ENCODE measurements at places on chromosomes 7 and 10.

- DNase-seq, result no peak
These were observed 544.3 kb downstream of the TCERG1L start for GRCh38 chr10:130767116-130767730.

- no peak for DNase-seq
These were observed 220.0 kb downstream of the AGMO start for GRCh38 chr7:15341817-15342216.

- DNase-seq, result no peak
These were observed 20.5 kb upstream of the INPP5A start for GRCh38 chr10:132516771-132517725.

DNA sequence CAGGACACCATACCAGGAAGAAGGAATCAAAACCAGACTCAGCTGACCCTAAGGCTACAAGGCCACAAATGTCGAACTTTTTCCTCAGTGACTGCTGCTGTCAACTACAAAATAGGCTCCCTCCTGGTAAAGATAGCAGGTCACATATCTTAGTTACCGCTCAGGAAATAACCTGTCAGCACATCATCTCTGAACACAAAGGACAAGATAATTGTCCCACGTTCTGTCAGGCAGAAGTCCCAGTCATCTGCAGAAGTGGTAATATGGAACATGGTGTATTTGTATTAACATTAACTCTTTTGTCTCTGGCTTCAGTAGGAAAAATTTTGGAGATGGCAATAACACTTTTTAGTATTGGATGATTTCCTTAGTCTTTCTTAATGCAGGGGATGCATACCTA lies 630.2 kb upstream of the LRRTM3 start:
- no peak for DNase-seq

DNA sequence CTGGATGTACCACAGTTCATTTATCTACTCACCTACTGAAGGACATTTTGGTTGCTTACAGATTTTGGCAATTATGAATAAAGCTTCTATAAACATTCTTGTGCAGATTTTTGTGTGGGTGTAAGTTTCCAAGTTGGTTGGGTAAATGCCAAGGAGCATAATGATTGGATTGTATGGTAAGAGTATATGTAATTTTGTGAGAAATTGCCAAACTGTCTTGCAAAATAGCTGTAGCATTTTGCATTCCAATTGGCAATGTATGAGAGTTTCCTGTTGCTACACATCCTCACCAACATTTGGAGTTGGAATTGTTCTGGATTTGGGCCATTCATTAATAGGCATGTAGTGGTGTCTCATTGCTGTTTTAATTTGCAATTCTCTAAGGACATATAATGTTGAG lies 33.9 kb upstream of the HYAL4 start:
- DNase-seq, result no peak

DNA sequence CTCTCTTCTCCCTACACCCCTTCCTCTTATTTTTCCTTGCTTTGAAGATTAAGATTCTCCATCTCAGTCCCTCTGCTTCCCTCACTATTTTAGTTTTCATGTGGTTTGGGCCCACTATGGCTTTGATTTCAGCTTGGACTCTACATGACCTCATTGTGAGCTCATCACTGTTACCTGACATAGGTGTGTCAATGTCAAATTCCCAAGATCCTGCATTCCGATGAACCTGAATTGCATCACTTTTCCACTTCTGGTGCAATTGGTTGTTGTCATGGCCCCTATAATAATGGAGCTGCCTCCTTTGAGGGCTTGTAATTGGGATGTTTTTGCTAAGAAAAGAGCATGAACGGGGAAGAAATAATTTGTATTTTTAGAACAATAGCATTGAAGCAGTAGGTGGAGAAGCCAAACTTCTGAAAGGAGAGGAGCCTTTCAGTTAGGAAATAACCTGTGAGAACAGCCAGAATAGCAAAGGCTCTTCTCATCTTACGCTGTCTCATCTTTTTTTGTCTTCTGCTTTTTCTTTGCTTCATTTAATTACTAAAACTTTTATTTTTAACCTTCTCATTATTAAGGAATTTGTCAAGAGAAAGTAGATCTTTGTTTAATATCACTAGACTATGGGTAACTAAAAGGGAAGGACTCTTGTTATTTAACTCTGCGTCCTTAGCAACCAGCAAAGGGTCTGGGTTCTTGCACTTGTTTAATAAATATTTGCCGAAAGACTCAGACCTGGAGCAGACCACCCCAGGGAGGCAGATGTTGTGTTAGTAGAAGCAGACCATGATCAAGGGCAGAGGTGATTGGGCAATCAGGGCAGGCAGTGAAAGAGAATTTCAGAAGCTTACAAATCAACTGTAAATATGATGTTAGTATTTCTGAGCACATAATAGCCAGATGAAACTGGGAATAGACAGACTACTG lies 95.4 kb downstream of the TES start:
- no peak for DNase-seq

DNA sequence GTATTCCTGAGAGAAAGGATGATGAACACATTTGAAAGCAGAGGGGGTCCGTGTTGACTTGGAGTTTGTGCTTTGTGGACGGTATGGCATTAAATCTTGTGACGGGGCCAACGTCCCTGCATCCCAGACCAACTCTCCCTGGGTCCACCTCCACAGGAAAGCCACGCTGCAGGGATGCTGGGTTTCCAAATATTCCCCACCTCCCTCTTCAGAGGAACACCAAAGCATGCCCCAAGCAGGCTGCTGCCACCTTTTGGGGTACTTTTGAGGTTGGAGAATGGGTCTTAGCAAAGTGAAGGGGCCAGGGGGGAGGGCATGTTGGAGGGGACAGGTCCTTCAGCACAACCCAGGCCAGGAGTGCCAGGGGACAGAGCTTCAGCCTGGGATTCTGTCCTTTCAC lies 504.4 kb downstream of the TCERG1L start:
- no peak for DNase-seq

- DNase-seq, result no peak
These were observed 6.9 kb upstream of the CREB3L2 start for GRCh38 chr7:138008588-138009349.

DNA sequence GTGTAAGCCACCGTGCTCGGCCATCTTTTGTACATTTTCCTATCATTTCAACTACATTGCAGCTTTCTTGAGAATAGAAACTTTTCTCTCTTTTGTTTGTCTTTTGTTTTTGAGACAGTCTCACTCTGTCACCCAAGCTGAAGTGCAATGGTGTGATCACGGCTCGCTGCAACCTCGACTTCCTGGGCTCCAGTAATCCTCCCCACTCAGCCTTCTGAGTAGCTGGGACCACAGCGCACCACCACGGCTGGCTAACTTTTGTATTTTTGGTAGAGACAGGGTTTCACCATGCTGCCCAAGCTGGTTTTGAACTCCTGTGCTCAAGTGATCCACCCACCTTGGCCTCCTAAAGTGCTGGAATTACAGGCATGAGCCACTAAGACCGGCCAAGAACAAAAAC lies 31.3 kb upstream of the DAGLB start:
- DNase-seq, result no peak

- DNase-seq, result no peak
These were observed 6.0 kb downstream of the CLDN15 start for GRCh38 chr7:101231644-101232043.

GRCh38 chr10:93773120-93773519 lies 15.4 kb downstream of the LGI1 start:
- no peak for DNase-seq

- DNase-seq, result no peak
These were observed 54.5 kb upstream of the TOMM7 start for GRCh38 chr7:22876986-22877729.

DNA sequence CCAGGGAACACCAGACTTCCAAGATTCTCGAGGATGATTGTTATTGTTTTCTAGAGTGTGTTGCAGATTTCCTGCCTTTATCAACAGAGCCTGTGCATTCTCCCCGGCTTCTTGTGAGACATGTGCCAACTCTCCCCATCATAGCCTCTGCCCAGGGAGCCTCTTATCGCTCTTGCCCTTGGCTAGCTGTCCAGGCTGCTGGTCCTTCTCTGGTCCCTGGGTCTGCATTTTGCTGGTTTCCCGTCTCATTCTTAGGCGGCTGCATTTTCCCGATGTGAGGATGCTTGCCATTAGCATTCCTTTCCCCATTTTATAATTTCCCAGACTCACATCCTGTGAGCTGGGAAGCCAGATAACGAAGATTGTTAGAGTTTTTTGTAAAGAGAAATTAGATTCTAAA lies 15.2 kb downstream of the SLC13A4 start:
- no peak for DNase-seq

- DNase-seq, result no peak
These were observed 57.1 kb upstream of the CYP2C18 start for GRCh38 chr10:94626476-94626875.

DNA sequence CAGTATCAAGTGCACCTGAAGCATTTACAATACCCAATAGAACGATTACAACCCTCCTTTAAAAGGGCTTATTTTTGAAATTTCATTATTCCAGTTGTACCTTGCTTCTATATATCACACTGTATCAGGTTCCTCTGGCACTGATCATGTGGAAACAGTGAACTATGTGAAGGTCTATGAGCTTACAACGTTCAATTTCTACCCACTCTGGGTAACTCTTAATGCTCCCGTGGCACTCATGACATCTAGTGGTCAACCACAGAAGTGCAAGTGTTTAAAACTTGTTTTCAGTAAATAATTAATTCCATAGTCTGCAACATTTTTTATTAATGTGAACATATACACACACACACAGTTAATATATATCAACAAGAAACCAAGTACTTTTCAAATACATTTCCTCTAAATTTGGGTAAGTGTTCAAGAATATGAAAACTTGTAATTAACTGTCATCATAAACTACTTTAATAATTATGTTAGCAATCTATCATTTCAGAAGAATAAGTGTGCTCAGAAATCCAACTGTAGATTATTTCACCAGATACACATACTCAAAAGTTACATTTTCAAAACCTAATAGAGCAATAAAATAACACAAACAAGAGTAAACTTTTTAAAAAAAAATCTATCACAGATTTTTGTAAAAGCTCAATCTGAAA lies 61.0 kb downstream of the MPP7 start:
- peak; percentile 37 for DNase-seq

DNA sequence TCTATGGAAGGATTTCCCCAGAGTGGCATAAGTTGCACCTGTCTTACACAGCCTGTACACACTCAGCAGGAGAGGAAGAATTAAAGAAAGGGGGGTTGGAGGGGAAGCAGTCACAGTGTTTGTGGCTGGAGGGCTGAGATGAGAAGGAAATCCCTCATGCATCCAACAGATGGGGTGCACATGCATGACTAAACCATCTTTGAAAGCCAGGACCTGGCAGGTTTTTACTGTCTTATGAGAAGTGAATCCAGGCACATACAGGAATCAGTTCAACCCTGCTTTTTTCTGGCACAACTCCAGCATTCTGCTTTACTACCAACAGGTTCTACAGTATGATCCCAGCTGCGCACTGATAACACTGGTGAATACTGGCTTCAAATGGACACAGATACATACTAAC lies 107.7 kb downstream of the CACNA2D1 start:
- DNase-seq, result no peak

DNA sequence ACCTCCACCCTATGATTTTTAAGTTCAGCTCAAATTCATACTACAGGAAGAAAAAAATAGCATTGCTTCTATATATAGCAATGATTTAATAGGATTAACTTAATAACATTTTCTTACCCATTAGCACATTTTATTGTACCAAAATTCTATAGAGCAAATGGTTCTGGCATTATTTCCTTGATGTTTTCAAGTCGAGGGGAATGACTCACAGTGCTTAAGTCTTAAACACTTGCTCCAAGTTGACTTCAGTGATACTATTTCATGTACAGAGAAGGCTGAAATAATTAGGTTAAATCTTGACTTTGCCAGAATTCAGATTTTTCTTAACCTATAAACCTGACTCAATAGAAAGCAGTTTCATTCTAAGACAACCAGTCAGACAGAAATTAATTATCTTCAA lies 1133.8 kb downstream of the SORCS3 start:
- DNase-seq, result no peak

- DNase-seq, result no peak
These were observed 84.5 kb upstream of the ITGB1 start for GRCh38 chr10:33042565-33042964.

GRCh38 chr10:124319926-124320391 lies 98.8 kb downstream of the OAT start:
- no peak for DNase-seq

GRCh38 chr10:102677331-102678067 lies 33.2 kb downstream of the TRIM8 start:
- no peak for DNase-seq
